ENCODE measurements at places on chromosomes 1 and 21.
A peak's percentile ranks its signal among the peaks of the same experiment; 100 is the strongest.

DNA sequence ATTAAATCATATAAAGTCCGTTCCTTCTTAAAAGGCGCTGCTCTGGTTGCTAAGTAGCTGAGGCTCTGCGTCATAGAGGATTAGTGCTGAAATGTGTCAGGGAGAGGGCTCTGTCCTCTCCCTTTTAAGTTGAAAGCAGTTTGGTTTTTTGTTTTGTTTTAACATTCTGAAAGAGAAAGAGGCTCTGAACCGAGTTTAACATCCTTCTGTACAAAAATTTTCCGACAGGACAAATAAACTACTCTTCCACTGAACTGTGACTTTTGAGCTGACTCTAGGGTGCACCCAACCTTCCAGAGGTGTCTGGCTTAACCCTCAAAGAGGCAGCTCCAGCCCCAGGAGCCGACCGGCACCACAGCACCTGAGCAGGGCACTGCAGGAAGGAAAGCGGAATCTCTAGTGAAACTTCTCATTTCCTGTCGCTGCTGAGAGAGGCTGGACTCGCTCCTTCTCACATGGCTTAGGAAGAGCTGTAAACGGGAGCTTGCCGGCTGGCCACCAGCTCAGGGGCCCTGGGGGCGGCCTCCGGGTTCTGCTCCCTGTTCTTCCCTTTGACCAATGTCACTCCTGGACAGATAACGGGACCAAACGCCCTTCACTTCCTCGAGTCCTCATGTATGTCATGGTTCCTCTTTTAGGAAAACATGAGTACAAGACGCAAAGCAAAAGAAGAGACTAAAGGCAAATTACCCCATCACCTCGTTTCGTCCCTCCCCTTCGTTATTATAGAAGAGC, 1.2 kb downstream of the VAV3 start:
- peak; percentile 12 for DNase-seq

GRCh38 chr1:178091986-178092745, 1.7 kb upstream of the RASAL2 start:
- peak; percentile 89 for DNase-seq

DNA sequence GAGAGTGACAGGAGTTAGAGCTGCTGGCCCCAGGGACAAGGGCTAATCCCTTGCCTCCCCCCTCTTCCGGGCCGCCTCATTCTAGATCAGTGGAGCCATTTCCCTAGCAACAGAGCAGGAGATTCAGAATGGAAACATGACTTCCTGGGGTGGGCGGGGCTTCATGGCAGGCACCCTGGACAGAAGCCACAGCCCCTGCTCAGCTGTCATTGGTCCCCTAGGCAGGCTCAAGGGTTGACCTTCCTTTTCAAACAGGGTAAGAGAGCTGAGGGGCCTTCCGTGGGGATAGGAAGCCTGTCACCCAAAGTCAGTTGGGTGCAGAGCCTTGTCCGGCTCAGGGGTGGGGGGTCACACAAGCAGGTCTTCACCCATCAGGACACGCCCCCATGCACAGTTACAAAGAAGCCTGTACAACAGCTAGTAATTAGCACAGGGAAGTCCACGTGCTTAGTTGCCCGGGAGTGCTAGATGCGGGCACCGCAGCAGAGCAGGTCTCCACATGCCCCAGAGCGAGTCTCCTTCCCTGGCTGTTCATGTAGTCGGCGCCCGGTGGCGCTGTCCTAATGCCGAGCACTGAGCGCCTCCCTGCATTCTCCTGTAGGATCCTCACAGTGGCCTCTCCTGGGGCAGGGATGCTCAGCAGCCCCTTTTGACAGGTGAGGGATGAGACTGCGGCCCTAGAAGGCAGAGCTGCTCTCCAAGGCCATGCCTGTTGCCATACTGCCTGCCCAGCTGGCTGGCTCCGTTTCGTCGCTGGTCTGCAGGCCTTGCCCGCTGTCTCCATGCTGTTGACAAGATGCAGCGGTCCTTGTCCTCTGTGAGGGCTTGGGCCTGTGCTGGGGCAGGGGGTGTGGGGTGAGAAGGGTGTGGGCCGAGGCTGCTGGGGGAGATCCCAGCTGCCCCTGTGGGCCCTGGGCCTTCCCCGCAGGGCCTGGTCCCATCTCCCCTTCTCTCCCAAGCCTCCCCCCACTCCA, 5.1 kb downstream of the TMEM201 start:
- peak; percentile 40 for DNase-seq

- DNase-seq, result no peak
These were observed 83.3 kb upstream of the TMEM51 start for GRCh38 chr1:15070145-15070748.

- DNase-seq, result no peak
These were observed 166.5 kb upstream of the PLD5 start for GRCh38 chr1:242690849-242691609.

DNA sequence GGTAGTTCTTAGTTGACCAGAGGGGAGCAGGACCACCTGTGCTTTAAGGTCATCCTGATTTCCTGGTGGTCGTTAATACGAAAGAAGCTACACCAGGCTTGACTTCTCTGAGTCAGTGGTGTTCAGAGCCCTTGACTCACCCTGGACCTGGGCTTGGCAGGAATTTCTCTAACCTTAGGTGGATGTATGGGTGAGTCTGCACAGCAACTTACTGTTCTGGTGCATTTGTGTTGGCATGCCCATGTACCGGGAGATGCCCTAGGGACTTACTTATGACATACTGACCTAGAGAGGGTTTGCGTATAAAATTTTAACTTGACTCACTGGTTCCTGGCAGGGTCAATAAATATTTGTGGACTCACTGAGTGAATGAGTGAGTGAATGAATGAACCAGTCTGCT, 304.6 kb downstream of the DISC1 start:
- DNase-seq, result peak; percentile 27

- no peak for DNase-seq
These were observed 1342.7 kb upstream of the ADGRL4 start for GRCh38 chr1:80349218-80349617.

DNA sequence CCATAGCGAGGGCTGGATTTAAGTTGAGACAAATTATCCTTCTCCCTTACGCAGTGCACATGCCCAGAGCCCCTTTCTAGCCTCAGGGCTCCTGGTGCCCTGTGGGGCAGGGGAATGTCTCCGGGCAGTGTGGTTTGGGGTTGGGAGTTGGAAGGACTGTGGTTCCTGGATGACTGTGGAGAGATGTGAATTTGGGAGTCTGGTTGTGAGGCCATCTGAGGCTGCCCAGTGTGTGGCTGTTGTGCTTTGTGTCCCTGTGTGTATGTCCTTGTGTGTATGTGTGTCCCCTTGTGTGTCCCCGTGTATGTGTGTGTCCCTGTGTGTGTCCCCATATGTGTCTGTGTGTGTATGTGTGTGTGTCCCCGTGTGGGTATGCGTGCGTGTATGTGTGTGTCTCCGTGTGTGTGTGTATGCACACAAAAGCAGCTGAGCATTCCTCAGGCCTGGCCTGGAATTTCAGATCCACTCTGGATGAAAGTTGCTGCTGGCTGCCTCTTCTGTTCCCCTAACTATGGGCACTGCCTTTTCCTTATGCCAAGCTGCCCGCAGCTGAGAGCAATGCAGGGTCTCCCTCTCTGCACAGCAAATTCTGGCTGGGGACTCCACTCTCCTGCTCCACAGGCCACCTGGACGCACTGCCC, 65.4 kb downstream of the UBIAD1 start:
- no peak for DNase-seq
